ENCODE measurements at places on chromosomes 11 and 22.

GRCh38 chr11:95545116-95545875 is 244.3 kb downstream of the FAM76B start:
- no peak for DNase-seq

DNA sequence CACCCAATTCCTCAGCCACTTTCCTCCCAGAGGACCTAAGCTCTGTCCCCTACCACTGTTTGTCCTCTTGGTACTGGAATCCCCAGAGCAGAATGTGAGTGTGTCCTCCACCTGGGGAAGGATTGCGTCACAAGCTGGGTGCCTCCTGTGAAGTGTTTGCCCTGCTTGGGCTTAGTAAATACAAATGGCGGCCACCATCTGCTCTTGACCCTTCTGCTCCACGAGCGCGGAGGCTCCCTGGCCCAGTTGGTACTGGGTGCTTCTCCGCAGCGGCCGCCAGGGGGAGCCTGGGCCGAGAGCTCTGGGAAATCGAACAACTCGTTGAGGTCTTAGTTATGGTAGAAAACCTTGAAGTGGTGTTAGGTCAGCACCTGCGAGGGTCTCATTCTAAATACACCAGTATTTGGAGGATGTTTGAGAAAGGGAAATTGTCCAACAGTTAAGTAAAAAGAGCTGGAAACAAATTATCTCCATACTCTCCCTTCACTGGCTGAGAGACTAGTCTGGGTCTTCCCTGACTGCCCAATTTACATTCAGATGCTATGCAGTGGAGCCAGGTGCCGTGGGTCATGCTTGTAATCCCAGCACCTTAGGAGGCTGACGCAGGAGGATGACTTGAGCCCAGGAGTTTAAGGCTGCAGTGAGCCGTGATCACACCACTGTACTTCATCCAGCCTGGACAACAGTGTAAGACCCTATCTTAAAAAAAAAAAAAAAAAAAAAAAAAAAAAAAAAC is 74.6 kb upstream of the TEAD1 start:
- peak; percentile 59 for DNase-seq

DNA sequence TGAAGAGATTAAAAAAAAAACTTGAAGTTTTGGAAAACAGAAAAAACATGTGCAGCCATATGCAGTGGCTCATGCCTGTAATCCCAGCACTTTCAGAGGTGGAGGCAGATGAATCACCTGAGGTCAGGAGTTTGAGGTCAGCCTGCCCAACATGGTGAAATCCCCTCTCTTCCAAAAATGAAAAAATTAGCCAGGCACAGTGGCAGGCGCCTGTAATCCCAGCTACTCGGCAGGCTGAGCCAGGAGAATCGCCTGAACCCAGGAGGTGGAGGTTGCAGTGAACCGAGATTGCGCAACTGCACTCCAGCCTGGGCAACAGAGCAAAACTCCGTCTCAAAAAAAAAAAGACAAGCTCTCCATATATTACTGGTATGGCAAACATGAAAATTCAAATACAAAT is 7.6 kb downstream of the DLG2 start:
- no peak for DNase-seq

DNA sequence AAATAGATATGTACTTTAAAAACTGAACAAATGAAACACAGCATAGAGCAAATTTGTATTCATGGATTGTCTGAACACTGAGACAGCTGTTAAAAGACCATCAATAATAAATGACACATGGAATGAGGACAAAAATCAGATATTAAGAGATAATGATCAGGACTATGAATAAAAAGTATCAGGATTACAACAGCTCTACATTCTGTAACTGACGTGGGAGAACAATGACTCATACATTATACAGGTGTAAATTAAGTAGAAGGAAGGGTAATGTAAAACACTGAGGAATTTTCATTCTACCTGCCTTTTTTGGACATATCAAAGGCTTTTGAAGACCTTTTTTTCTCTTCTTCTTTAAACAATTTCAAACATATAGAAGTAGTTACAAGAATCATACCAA is 310.9 kb upstream of the ANO3 start:
- DNase-seq = no peak

GRCh38 chr11:13705710-13706109 is 37.2 kb downstream of the FAR1 start:
- no peak for DNase-seq

GRCh38 chr11:14022251-14022650 is 59.7 kb downstream of the SPON1 start:
- no peak for DNase-seq

GRCh38 chr11:32881286-32881685 is 11.3 kb upstream of the QSER1 start:
- DNase-seq = no peak

DNA sequence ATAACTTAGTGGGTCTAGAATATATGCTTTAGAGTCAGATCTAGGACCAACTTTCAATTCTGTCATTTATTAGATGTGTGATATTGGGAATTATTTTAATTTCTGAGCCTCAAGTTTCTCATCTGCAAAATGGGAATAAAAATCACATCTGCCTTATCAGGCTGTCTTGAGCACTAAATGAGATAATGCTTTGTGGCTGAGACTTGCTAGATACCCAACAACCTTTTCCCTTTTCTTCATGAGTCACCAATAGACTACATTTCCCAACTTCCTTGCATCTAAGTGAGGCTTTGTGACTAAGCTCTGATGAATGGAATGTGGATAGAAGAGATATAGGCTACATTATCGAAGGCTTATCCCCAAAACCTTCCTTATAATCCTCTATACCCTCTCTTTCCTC is 220.7 kb upstream of the SESN3 start:
- no peak for DNase-seq

DNA sequence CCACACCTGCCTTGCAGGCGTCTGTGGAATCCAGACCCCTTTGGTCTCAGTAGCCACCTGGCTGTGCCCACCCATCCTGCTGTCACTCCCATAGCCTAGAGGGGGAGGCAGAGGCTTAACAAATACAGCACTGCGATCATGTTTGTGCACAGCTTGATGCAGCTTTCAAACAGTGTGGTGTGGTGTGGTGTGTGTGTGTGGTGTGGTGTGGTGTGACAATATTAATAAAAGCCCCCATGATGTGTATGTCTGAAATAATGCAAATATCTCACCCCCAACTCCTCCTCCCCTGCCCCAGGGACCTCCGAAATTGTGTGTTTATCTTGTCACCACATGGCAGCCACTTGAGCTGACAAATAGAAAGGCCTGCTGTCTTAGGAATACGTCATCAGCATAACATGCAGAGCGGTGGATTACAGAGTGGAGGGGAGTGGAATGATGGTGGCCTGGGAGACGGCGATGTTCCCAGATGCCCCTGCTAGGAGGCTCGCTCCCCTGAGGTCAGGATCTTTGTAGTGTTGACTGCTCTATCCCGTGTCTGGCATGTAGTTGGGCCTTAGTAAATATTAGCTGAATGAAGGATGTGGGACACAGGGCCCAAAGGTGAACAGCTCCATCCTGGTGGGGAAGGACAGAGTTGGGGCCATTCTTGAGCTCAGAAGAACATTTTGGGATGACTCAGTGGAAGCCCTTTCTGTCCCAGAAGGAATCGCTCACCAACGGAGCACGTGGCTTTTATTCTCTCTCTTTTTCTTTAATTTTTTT is 2.8 kb downstream of the PDXP start:
- peak; percentile 58 for DNase-seq

GRCh38 chr11:107370390-107370789 is 87.2 kb downstream of the CWF19L2 start:
- DNase-seq = peak; percentile 42

DNA sequence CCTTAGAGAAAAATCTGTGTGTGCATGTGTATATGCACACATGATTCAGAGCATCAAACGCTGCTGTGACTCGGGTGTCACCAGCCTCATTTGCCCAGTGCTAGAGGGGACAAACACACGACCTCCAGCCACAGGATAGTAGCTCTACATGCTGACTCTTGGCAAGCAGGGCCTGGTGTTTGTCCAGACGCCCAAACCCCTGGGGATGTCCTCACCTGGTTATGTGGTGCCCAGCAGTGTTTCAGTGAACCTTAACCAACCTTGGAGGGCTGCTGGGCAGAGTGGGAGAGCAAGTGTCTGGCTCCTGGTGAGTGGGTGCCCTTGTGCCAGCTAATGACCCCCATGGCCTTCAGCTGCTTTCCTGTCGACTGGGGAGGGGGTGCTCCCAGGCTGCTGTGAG is 26.7 kb downstream of the IGLL1 start:
- no peak for DNase-seq

DNA sequence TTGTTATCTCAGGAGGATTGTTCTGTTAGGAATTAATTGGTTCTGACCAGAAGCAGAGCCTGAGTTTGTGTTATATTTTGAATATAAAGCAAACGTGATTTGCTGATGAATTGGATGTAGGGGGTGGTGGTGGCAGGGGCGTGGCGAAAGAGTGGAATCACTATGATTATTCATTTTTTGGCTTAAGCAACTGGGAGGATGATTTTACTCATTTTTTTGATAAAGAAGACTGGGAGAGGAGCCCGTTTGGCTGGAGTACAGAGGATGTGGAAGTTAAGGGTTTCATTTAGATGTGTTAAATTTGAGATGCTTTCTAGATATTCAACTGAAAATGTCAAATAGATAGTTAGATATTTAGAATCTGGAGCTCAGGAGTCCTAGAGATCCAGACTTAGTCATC is 83.4 kb upstream of the MYO18B start:
- no peak for DNase-seq

- no peak for DNase-seq
These were observed 20.7 kb downstream of the PLEKHA7 start for GRCh38 chr11:16993495-16993894.

DNA sequence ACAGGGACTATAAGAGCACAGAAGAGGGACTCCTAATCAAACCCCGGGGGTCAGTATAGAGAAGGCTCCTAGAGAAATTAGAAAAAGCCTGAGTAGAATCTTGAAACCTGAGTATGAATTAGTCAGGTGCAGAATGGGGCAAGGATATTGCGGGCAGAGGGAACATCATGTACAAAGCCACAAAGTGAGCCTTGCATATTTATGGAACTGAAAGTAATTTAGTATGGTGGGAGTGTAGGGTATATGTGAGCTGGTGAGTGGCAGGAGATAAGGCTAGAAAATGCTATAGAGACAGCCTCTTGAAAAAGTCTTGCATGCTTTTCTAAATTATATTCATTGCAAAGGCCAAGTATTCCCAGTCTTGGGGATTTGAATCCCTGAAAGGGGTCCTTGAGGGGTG is 93.7 kb downstream of the STIM1 start:
- no peak for DNase-seq

DNA sequence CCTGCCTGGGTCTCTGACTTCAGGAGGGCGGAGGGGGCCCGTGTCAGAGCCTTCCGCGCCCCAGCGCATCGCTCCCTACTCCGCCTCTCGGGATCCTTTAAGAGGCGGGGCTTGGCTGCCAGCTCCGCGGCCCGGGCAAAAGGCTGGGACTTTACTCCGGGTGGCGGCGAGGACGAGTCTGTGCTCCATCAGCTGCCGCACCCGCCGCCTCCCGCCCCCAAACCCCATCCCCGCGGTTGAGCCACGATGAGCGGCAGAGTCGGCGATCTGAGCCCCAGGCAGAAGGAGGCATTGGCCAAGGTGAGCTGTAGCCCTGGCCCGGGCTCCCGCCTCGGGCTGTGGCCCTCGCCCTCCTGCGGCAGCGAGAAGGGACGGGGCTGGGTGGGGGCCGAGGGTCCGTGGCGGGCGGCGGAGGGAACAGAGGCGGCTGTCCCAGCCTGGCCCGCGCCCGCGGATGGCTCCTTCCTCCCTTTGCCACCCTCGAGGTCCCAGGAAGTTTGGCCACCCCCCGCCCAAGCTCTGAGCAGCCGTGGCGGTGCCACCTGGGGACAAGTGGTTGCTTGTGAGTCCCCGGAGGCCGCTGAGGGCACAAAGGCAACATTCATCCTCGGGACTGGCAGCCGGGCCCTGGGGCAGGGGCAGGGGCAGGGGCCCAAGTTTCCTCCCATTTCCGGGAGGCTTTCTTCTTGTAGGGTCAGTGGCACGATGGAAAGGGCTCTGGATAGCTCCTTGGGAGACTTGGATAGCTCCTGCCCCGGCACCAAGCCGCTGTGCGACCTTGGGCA is at the start of gene SEC14L2:
Gene SEC14L2 (plus strand): TSS at position 148 of the 785 bp plus-strand sequence. CDS start 99 bp downstream, at position 247.
- DNase-seq = peak; percentile 58

- no peak for DNase-seq
These were observed 1.5 kb upstream of the SF3B2 start for GRCh38 chr11:66050581-66051231.

DNA sequence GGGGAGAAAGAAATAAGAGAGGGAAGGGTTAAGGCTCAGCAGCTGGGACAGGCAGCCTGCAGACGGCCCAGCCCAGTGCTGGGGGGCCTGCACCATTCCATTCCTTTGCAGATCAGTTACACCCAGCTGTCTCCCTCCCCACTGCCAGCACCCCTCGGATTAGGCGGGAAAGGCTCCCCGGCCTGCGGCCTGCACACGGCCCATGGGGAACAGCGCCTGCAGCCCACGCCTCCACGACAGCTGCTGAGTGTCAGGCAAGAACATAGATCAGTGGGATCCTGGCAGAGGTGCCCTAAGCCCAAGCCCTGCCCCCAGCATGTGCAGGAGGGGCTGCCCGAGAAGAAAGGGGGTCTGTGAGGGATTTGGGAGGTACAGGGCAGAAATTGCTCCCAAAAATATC is 65.8 kb upstream of the MYOD1 start:
- no peak for DNase-seq

- peak; percentile 89 for DNase-seq
These were observed 6.7 kb downstream of the CAPN5 start for GRCh38 chr11:77073328-77074001.

- no peak for DNase-seq
These were observed 14.0 kb upstream of the FLRT1 start for GRCh38 chr11:64021757-64022093.

DNA sequence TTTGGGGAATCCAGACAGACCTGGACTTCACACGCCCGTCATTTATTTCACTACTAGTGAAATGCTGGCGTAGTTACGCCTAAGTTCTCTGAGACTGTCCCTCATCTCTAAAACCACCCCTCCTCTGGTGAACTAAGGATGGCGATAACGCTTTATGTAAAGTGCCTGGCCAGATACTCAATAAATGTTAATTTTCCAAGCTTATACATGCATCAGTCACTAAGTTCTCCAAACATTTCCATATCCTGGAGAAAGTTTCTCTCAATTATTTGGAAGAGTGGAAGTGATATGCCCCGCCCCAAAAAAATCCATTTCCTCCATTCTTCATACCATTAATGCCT is 1.1 kb upstream of the FBXO3 start:
- DNase-seq = no peak

DNA sequence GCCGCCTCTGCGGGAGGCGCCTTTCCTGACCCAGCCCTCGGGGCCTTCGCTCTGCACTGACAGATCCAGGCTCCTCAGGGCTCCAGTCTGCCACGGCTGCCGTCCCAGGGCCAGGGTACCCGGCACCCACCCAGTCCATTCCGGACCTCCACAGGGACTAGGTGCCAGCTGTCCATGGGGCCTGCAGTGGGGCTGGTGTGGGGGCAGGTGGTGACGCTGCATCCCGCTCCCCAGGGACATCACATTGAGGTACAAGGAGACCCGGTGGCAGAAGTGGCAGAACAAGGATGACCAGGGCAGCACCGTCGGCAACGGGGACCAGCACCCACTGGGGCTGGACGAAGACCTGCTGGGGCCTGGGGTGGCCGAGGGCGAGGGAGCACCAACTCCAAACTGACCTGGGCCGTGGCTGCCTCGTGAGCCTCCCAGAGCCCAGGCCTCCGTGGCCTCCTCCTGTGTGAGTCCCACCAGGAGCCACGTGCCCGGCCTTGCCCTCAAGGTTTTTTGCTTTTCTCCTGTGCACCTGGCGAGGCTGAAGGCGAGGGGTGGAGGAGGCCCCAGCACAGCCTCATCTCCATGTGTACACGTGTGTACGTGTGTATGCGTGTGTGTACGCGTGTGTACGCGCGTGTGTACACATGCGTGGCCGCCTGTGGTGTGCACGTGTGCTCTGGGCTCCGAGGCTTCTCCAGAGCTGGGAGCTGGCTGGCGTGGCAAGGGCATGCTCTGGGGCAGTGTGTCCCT is 16.7 kb downstream of the RNH1 start:
- no peak for DNase-seq

GRCh38 chr11:84541731-84542340 is 1085.3 kb downstream of the DLG2 start:
- DNase-seq = no peak
